Esophagus squamous epithelium (tissue), 5 donors: ENCODE measurements at places on chromosomes 2 and 18. TPM values are rescaled to one million over a fixed set of nuclear protein-coding genes. Genes with fewer than 3 reads are reported as not detected.

GRCh38 chr2:104746858-104747257 is 107.1 kb upstream of the POU3F3 start:
- H3K36me3 ChIP-seq = no peaks in the 10 kb centered on the region
- H3K4me1 ChIP-seq = no peaks in the 10 kb centered on the region
- no peak overlapping the region for H3K27ac ChIP-seq
- no peak for DNase-seq

GRCh38 chr2:16019617-16020351 is 79.4 kb downstream of the MYCN start:
- H3K27ac ChIP-seq = no peak overlapping the region
- no peaks in the 10 kb centered on the region for H3K27me3 ChIP-seq
- H3K36me3 ChIP-seq = no peaks in the 10 kb centered on the region
- no peak for DNase-seq
- H3K4me1 ChIP-seq = peaks cover 15% of the 10 kb centered on the region

DNA sequence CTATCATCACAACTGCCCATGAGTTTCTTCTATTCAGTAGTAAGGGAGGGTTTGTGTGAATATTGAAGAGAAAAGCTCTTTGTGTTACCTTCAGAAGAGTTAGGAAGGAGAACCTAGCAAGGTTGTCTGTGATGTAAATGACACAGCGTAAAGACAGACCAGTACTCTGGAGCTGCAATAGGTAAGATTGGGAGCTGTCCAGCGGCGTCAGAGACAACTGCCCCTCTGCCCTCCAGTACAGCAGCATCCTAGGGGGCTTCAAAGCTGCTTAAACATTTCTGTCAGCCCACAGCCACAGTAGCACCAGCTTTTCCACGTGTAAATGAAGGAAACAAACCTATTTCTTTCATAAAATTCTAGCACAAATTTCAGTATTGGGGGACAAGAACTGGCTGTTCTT is 34.5 kb downstream of the NYAP2 start:
- DNase-seq = no peak
- no peaks in the 10 kb centered on the region for H3K36me3 ChIP-seq
- no peaks in the 10 kb centered on the region for H3K4me1 ChIP-seq
- H3K27me3 ChIP-seq = no peaks in the 10 kb centered on the region
- H3K4me3 ChIP-seq = no peak overlapping the region
- H3K27ac ChIP-seq = no peak overlapping the region

Gene CNDP1
- not detected for total RNA-seq

Gene TTR
- total RNA-seq = not detected

Gene SDC1
- 517 TPM for total RNA-seq
